ENCODE measurements at places on chromosomes 7 and 10.

- DNase-seq, result no peak
These were observed 1.9 kb downstream of the MAGI2 start for GRCh38 chr7:79451580-79451979.

GRCh38 chr7:693280-693679 is 33.2 kb upstream of the DNAAF5 start:
- DNase-seq, result no peak

DNA sequence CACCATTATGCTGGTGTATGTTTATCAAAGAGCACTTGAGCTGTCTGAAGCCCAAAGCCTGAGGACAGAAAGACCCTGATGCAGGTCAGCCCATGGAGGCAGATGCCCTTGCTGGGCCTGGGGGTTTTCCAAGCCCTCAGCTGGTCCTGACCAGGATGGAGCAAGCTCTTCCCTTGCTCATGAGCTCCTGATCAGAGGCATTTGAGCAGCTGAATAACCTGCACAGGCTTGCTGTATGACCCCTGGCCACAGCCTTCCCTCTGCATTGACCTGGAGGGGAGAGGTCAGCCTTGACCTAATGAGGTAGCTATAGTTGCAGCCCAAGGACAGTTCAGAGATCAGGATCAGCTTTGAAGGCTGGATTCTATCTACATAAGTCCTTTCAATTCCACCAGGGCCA is 13.0 kb downstream of the AQP1 start:
- DNase-seq, result no peak

- peak; percentile 46 for DNase-seq
These were observed 1.3 kb upstream of the NMT2 start for GRCh38 chr10:15169555-15170401.

DNA sequence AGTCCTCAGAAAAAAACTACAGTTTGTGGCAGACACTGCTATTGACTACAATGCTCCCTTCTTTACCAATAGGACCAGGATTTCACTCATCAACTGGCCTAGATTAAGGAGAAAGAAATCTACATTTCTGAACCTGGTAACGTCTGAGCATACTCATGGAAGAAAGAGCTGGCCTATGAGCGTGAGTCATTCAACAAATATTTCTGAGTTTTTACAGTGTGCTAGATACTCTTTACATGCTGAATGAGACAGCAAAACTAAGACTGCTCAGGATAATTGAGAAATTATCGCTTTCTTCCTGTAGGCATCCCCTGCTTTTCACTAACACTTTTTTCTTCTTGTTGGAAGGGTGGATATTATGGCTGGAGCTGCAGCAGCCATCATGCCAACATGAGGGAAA is 609.7 kb downstream of the TNS3 start:
- no peak for DNase-seq

GRCh38 chr7:40885503-40885902 is 750.7 kb downstream of the SUGCT start:
- DNase-seq, result no peak

DNA sequence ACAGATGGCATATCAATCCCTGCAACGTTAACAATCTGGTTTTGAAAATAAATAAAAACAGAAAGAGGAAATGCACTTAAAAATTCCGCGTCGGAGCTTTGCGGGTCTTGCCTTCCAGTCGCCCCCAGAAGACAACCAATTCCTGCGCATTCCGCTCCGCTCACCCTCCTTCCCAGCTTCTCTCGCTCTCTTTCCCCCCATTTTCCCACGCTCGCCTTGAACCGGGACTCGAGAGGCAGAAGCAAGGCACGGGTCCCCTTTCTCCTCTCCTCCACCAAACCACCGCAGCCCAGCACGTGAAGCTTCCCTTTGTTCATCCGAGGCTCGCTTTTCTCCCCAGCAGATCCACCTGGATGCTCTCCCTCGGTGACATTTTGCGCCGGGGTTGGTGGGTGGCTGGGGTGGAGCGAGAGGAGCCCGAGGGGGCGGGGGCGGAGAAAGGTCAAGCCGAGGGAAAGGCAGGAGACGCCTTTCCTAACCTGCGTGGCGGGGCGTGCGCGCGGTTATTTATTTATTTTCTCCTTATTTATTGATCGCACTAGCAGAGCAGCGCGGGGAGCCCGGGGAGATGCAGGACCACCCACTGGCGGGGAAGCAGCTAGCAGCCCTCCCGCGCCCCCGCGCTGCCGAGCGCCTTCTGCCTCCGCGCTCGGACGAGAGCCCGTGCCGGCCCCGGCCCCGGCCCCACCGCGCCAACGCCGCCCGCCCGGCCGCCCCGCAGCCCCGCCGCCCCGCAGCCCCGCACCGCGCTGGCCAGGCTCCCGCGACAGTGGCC is at the start of gene KCND2:
Gene KCND2 (plus strand): TSS at position 475 of the 775 bp plus-strand sequence.
- DNase-seq, result peak; percentile 39

- DNase-seq, result no peak
These were observed 834.9 kb downstream of the GRID1 start for GRCh38 chr10:85531706-85532105.

DNA sequence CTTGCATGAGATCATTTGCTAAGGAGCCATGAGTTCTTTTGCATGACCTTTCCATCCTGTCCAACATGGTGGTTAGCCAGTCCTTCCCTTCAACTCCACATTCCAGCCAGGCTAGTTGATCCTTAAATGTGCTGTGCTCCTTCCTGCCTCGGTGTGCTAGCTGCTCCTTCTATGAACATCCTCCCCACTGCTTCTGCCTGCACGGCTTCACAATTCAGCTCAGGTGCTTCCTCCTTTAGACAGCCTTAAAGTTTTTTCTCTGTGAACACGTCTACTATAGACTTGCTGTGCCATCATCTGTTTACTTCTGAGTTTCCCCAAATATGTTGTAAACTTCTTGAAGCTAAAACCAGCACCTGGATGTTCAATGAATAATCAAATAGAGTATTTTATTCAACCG is 95.5 kb downstream of the OTUD1 start:
- DNase-seq, result no peak

DNA sequence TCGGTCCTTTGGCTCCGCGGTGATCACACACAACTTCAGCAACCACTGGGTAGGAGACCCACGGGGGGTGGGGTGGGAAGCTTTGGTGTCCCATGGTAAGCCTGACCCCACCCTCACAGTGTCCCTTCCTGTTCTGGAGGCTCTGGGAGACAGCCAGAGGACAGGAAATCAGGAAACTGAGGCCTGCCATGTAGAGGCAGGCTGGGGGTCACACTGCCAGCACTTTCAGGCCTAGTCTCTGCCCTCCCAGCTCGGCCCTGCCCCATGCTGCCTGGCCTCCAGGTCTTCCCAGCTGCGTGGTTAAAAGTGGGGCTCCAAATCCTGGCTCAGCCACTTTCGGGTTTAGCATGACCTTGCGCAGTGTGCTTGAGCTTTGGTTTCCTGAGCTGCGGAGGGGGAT is 10.9 kb downstream of the AQP1 start:
- DNase-seq, result no peak

DNA sequence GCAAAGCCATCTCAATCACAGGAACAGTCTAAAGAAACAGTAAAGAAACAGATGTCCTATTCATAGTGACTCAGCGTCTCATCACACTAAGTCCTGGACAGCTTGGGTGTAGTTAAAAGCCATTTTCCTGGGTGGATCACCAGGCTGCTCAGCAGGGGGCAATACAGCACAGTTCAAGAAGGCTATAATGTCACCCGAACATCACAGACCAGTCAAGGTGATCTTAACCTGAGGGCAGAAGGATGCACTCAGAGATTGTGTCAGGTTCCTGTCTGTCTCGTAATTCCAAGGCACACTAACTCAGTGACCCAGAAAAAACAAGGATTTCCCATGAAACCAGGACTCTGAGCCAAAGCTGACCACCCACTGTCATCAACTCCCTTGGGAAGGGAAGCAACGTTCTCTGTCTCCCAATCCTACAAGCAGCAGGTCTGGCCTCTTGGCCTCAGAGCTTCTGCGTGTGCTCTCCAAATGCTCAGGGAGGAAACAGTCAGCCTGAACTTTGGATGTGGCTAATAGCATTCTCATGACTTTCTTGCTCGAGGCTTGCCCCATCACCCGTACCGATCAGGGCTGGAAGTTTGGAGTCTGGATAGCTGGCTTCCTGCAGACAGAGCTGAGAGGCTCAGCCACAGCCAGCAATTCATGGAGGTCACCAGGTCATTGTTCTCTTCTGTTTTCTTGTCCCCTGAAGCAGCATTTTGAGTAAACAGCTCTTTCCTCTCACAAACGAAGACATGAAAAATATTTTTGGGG is 90.4 kb upstream of the FAM171A1 start:
- DNase-seq, result no peak

- DNase-seq, result no peak
These were observed 79.8 kb upstream of the ARID5B start for GRCh38 chr10:61821693-61822092.

GRCh38 chr7:763762-764161 is 36.7 kb upstream of the PRKAR1B start:
- no peak for DNase-seq

GRCh38 chr7:5083311-5083711 is 37.7 kb downstream of the RBAK start:
- no peak for DNase-seq

DNA sequence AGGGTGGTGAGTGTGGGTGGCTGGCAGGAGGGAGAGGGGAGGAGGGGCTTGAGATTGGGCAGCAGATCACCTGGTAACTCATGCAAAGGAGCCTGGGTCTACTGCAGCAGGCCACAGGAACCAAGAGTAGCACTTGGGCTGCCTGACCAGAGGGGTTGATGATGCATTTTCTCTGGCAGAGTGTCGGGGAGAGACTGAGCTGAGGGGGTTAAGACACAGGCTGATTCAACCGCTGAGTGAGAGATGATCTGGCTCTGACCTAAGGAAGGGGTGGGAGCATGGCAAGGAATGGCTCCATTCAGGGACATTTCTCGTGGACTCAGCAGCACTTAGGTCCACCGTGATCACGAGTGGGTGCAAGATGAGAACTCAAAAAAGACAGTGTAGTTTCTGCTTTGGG is 115.5 kb upstream of the STK17A start:
- DNase-seq, result no peak

DNA sequence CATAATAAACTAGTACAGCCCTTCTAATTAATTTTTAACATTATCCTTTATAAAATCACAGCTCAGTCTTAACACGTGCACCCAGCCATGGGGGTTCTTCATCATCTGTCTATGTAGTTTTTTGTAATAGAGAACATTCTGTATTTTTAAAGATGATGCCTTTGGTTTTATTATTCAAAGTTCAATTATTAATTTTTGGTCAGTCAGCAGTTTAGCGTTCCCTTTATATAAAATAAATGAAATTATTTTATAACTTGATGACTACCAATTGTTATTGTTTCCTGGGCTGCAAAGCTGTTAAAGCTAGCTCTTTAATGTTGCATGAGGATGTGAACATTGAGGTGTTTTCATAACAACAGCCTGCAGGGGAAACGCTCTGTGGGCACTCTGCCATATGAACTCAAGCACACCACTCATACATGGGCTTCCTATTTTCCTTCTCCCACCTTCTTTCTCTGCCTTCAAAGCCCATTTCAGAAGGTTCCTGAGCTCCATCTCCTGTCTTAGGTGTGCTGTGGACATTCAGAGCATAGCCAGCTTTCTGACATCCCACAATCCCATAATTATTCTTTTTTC is 172.0 kb upstream of the YAE1 start:
- no peak for DNase-seq

DNA sequence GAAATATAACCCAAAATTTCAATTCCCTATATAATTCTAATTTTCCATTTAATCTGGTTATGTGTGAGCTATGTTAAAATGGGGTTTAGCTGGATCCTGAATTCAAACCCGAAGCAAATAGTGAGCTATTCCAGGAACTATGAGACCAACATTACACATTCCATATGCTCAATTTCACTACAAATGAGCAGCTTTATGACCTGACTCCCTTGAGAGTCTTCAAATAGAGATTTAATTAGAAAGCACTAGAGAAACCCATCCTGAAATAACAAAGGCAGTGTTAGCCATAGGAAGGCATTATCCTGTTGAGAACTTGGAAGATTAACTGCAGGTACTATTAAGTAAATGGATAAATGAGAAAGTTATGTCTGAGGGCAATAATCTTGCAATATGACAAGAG is 890.0 kb downstream of the GRM8 start:
- no peak for DNase-seq

- no peak for DNase-seq
These were observed 180.5 kb upstream of the ASAH2 start for GRCh38 chr10:50431791-50432190.

DNA sequence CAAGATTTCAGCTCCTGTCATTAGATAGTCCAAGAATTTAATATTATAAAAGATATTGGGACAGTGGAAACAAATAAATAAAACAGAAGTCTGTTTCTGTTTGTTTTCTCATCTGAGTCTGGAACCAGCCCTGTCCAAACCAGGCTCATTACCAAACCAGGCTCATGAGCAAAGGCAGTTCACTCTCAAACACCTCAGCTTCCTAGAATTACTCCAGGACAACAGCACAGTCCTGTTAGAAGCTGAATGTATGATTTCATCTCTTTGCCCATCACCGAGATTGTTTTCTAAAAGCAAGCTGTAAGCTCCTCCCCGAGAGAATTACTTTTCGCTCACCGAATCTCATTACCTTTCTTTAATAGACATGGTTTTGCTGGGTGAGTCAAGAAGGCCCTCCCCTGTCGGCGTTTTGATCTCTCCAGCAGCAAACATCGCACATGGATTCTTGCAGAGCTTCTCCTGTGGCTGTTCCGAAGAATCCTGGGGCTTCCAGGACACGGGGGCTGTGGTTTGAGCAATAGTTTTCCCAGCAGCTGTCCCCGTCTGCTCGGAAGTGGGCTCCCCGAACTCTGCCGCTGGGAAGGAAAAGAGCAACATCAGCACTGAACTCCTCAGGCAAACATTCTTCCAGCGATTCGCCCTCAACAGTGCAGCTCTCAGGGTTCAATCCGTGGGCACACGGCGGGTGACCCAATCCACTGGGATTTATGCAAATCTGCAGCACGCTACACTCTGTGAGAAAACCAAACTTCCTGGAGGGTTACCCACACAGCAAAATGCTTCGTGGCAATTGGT is 112.5 kb downstream of the SVIL start:
- DNase-seq, result no peak

- DNase-seq, result peak; percentile 56
These were observed 57.5 kb downstream of the UNCX start for GRCh38 chr7:1290026-1290678.

DNA sequence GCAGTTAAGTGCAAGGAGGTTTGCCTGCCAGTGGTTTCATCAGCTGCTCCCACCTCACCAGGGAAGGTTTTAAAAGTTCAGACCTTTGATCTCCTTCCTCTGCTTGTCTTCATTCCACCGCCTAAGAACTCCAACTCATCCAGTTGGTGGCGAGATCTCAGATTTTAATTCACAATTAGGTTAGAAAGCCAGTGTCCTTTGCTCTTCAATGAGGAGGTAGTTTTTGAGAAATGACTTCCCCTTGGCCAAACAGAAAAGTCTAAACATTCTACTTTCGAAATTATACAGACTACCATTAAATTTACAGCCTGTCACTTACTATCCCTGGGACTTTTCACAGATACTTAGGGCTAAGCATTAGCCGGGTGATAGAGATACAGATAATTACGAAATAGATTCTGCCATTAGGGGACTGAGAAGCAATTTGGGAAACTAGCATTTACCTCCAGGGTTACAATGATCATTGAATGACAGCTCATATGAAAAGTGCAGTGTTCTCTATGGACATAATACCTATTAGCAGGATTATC is 513.4 kb upstream of the GHITM start:
- DNase-seq, result no peak

Data from NCI-H1694 treated with DMSO at 0.1 percent for 48 hours (cell line).